ENCODE measurements at places on chromosomes 4 and X. TPM values are rescaled to one million over a fixed set of nuclear protein-coding genes. Genes with fewer than 3 reads are reported as not detected.

DNA sequence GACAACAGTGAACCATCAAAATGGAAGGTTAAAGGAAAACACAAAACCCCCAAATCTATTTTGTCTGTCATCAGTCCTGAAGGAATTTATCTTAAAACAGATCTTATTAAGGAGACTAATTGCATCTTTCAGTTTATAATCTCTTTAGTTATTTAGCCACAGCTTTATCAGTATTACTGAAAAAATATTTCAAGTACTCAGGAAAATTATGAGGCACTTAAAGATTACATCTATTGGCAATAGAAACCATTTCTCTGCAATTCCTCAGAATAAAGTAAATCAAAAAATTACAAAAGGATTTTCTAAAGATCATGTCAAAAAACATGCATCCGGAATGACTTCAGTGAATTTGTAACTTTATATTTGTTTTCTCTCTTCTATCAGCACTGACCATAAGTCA is 35.2 kb downstream of the ANTXR2 start:
- peaks cover 50% of the 10 kb centered on the region for H3K4me1 ChIP-seq
- no peak overlapping the region for H3K4me3 ChIP-seq
- no peaks in the 10 kb centered on the region for H3K27me3 ChIP-seq
- no peak overlapping the region for H3K27ac ChIP-seq
- peaks cover 36% of the 10 kb centered on the region for H3K36me3 ChIP-seq

Gene C1GALT1C1
- total RNA-seq = 23.7 TPM

DNA sequence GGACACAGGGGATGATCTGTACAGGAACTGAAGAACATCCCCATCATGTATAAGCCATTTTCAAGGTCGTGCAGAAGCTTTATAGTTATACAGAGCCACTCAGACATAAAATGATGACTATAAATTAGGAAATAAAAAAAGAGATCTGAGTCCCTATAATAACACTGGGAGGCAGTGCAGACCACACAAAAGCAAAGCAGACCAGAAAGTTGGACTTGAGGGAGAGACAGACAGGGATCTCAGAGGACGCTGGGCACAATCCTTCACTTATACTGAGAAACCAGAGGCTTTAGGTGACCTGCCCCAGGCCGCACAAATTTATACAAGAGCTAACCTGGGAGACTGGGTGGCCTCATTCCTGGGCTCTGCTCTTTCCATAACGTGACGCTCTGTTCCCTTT is 70.5 kb downstream of the HADH start:
- no peak overlapping the region for H3K4me3 ChIP-seq
- no peaks in the 10 kb centered on the region for H3K27me3 ChIP-seq
- peaks cover 37% of the 10 kb centered on the region for H3K36me3 ChIP-seq
- H3K4me1 ChIP-seq = peaks cover 57% of the 10 kb centered on the region
- peak overlapping the region; percentile 32 for H3K27ac ChIP-seq
- no peak for DNase-seq

Gene SEC24D
- total RNA-seq = 50.0 TPM

Gene DUSP9
- total RNA-seq = 0.10 TPM

Gene AMTN
- not detected for total RNA-seq

DNA sequence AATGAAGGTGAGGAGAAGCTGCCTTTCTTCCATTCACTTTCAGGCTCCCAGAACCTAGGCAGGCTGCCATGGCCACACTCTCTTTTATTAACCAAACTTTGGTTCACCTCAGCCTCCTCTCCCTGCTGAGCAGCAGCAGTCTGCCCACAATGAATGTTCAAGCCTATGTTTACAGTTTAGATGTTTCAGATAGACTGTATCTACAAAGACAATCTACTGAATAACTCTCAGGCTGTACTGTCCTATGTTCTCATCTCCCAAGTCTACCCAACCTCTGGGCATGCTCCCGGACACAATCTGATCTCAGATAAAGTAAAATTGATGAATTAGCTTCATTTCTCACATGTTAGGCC is 59.2 kb upstream of the TMEM164 start:
- no peak for DNase-seq
- no peaks in the 10 kb centered on the region for H3K36me3 ChIP-seq
- H3K4me3 ChIP-seq = no peak overlapping the region
- no peaks in the 10 kb centered on the region for H3K27me3 ChIP-seq
- no peak overlapping the region for H3K27ac ChIP-seq

- H3K4me1 ChIP-seq = no peaks in the 10 kb centered on the region
- no peak for DNase-seq
- H3K27me3 ChIP-seq = peaks cover 3% of the 10 kb centered on the region
- no peaks in the 10 kb centered on the region for H3K36me3 ChIP-seq
- no peak overlapping the region for H3K4me3 ChIP-seq
Measured at GRCh38 chr4:4912155-4912554, 52.7 kb downstream of the MSX1 start.
